ENCODE measurements at places on chromosomes 11 and 22. TPM values are rescaled to one million over a fixed set of nuclear protein-coding genes. Genes with fewer than 3 reads are reported as not detected.

The NNMT gene
- total RNA-seq = 1,139 TPM

The BACE1 gene
- 29.8 TPM for total RNA-seq

The C22orf23 gene
- total RNA-seq = 0.29 TPM

The KLHL35 gene
- total RNA-seq = 10.1 TPM

The RIC3 gene
- not detected for total RNA-seq

The APOA5 gene
- not detected for total RNA-seq

The CPT1B gene
- total RNA-seq = 9.4 TPM

The APOL5 gene
- total RNA-seq = not detected

The NLRP10 gene
- total RNA-seq = 2.7 TPM

The PPP6R2 gene
- 64.2 TPM for total RNA-seq

The SC5D gene
- total RNA-seq = 52.2 TPM

The P2RY6 gene
- total RNA-seq = 0.17 TPM

The LRRC32 gene
- 0.06 TPM for total RNA-seq

The CCDC73 gene
- total RNA-seq = not detected

The BBOX1 gene
- total RNA-seq = not detected

The MS4A3 gene
- not detected for total RNA-seq

GRCh38 chr11:35615921-35616900, 2.0 kb upstream of the FJX1 start:
- DNase-seq = peak; percentile 57

DNA sequence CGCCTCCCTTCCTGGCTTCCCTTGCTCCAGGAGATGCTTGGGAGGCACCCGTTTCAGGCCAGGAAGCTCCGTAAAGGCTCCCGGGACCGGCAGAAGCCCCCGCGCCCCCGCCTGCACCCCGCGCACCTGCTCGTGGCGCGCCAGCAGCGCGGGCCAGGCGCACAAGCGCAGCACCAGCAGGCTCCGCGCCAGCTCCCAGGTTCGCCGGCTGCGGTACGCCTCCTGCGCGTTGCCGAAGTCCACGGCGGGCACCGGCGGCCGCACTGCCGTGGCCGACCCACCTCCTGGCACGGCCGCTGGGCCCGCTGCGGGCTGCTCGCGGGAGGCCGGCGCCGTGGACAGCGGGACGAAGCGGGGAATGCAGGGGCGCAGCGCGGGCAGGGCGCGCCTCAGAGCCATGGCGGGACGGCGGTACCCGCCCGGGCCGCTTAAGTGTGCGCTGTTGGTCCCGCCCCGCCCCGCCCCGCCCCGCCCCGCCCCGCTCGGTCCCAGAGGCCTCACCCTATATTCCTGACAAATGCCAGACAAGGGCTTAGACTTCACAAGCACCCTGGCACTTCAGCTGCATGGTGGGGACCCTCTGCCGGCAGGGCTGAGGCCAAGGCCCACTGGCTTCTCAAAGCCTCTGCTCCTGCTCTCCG, at the start of gene PRODH:
TSS of gene PRODH (minus strand) at position 405 of the 641 bp plus-strand sequence. CDS start at position 399, 6 bp downstream.
- DNase-seq = no peak

- DNase-seq = peak; percentile 20
Measured at GRCh38 chr22:47515384-47516125, 753.1 kb downstream of the TBC1D22A start.

- peak; percentile 63 for DNase-seq
Measured at GRCh38 chr22:44550711-44551491, 52.9 kb upstream of the RTL6 start.

GRCh38 chr11:118618115-118618990, 10.9 kb downstream of the PHLDB1 start:
- DNase-seq = peak; percentile 75

GRCh38 chr22:27613099-27614005, 188.2 kb downstream of the MN1 start:
- DNase-seq = no peak

DNA sequence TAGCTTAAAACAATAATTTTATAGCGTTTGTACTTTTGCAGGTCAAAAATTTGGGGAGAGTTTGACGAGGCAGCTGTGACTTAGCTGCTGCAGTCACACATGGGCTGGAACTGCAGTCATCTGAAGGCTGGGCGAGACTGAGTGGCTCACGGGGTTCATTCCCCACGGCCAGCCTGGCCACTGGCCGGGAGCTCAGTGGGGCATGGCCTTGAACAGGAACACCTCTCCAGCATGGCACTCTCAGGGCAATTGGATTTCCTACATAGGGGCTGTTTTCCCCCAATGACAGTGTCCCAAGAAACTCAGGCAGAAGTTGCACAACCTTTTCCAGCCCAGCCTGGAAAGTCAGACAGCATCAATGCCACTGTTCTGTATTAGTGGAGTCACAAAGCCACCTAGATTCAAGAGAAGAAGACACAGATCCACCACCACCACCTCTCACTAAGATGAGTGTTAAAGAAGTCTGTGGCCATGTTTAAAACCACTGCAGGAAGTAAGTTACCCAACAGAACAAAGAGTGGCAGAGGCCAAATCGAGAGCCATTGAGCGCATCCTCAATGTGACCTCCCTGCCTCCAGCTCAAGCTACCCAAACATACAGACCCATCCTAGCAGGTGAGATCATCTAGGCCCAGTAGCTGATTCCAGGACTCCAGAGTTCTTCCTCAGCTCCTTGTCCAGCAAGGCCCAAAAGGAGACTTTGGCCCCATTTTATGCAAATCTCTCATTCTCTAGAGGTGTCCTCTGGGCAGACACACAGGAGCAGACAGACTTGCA, 618.7 kb upstream of the CADM1 start:
- no peak for DNase-seq

DNA sequence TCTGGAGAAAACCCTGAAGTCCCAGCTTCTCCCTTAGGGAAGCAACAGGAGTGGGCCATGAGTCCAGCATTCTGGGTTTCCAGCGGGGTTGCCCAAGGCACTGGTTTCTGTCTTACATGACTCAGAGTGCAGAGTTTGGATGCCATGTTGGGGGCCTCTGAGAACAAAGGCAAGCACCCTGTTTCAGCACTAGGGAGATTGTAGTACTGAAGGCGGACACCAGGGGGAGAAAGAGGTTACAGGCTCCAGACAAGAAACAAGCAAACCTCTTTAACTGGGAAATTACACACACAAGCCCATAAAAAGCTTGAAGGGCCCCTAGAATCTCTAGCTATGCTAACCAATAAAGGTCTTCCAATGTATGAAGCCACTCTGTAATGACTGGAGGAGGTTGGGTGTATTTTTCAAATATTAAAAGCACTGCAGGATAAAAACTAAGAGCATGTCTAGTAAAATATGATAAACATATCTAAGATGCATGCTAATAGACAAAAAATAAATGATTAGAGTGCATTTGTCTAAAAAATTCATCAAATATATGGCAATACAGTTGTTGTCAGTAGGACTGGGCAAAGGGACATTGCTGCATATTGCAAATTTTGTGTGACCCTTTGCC, 7.1 kb downstream of the MS4A6E start:
- DNase-seq = peak; percentile 59

DNA sequence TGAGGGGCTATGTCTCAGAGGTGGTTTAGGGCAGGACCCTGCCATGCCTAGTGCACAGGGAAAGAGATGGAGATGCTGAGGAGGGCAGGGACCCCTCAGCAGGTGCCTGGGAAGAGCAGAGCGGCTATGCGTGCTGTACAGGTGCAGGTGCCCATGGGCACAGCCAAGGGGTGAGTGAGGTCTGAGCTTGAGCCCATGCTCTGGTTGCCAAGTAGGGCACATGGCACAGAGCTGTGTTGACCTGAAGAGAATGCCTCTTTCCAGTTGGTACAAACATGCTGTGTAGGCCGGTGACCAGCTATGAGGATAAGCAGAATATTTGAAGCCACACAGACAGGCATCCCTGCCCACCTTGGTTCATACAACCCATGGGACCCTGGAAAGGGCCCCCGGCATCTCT, 65.8 kb upstream of the NECTIN1 start:
- DNase-seq = no peak

GRCh38 chr22:47621253-47621652, 858.8 kb downstream of the TBC1D22A start:
- no peak for DNase-seq

- no peak for DNase-seq
Measured at GRCh38 chr11:118042141-118042540, 34.7 kb upstream of the TMPRSS4 start.

DNA sequence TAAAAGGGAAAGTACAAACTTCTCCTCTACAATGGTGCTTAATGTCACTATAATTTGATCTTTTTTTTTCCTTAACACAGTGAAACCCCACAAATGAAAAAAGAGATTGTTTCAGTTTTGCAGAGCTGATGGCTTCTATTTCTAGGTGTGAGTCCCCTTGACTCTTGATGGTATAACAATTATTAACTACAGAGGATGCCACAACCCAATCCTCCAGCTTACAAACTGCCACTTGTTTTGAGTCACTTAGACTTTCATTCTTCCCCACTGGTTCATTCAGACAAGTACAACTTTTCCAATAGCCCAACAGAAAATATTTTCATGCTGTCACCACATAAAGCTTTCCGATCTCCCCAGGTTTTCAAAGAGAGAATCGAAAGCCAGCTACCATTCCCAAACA, 812.2 kb downstream of the LRRC4C start:
- DNase-seq = no peak

- no peak for DNase-seq
Measured at GRCh38 chr11:92670308-92670890, 299.1 kb upstream of the MTNR1B start.

DNA sequence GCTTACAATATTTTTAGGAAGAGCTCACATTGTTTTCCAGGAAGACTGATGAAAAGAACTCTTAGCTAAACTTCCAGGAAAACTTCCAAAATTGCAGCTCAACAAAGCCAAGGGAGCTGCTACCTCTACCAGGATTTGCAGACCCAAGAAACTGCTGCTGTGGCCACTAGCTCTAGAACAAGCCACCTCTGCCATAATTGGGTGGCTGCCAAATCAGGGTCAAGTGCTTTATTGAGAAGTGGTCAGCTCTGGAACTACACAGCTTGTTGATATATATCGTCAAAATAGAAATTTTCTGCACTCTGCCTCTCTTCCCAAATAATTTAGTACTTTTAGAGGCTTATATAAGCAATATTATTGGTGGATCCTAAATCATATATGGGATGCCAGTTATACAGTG, 371.8 kb upstream of the CHORDC1 start:
- no peak for DNase-seq

DNA sequence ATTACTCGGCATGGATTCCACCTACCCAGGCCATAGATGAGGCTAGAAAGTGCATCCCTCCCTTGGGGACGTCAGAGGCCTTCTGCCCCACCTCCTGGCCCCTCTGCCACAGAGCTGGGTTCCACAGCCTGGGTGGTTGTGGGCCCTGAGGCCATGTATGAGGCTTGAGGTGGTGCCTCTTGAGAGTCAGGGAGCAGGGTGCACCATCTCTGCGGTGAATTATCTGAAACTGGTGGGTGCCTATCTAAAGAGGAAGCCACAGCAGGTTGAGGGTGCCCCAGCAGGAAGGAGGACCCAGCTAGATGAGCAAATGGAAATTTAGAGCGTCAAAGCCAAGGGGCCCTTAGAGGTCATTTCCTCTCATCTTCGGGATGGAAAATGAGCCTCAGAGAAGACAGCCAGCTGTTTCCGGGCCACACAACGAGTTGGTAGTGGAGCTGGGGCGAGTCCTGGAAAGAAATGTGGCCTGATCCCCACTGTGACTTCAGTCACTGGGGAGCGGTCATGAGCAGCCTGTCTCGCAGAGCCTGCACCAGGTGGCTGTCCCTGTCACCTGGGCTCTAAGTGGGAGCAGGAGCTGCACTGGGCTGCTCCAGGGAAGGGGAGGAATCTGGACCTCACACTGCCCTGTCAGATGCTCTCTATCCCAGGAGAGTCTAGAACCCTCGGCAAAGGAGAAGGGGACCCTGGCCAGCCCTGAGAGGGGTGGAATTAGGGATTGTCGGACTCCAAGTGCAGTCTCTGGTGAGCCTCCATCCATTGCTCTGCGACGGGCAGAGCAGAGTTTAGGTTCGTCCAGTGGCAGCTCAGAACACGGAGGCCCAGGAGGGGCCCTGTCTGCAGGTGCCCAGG, 7.3 kb downstream of the ADORA2A start:
- DNase-seq = no peak

DNA sequence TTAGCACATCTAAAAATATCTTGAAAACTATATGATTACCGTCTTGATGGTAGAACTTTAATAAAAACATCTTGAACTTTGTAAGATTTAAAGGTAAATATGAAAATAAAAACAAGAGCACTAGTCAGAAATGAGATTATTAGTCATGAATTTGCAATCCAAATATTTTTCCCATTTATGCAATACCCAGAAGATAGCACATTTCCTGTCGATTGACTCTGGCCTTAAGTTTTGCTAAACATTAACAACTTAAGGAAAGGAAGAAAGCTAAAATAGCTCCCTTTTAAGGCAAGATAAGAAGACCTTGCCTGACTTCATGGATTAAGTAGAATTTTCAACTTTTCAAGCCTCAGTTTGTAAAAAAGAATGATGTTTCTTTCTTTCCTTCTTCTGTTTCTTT, 1374.7 kb upstream of the RAG2 start:
- DNase-seq = no peak

GRCh38 chr11:72239313-72239848, 4.6 kb downstream of the PHOX2A start:
- peak; percentile 33 for DNase-seq

GRCh38 chr11:117185736-117186430, 7.3 kb downstream of the SIDT2 start:
- DNase-seq = no peak

GRCh38 chr11:46697303-46697702, 3.1 kb downstream of the ARHGAP1 start:
- no peak for DNase-seq

- no peak for DNase-seq
Measured at GRCh38 chr11:60973699-60974098, 2.2 kb downstream of the CD6 start.

DNA sequence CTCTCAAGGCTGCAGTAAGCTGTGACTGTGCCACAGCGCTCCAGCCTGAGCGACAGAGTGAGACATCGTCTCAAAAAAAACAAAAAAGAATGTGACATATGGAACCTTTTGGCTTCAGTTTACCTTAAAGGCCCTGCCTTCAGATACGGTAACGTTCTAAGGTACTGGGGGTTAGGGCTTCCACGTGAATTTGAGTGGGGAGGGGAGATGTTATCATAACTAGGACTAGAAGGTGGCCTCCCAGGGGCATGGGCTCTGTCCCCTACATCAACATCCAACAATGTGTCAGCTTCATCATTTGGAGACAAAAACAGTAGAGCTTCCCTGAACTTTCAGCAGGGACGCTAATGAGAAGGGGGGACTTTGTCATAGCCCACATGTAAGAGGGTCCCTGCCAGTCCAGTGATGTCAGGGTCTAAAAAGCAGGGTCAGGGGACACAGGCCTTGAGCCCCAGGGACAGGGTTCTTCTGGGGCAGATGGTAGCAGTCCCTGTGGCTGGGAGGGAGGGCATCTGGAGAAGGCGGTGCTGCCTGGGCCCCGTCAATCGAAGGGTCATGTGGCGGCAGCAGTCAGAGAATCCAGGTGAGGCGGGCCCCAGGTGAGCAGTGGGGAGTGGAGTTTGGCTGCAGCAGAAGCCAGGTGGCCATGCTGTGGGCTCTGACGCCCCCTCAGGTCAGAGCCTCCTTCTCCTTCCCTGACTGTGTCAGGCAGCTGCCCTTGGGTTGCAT, 79.8 kb downstream of the BCR start:
- DNase-seq = no peak

DNA sequence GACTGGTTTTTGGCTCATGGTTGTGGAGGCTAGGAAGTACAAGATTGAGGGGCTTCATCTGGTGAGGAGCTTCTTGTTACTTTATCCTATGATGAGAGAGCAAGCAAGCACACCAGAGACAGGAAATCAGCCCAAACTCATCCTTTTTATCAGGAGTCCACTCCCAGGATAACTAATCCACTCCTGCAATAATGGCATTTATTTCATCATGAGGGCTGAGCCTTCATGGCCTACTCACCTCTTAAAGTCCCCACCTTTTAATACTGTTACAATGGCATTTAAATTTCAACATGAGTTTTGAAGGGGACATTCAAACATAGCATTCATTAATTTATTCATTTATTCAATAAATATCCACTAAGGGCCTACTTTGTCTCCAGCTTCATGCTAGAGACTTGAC, 60.9 kb downstream of the PARVA start:
- DNase-seq = no peak
